ENCODE measurements at places on chromosomes 3 and 15. TPM values are rescaled to one million over a fixed set of nuclear protein-coding genes. Genes with fewer than 3 reads are reported as not detected.

OIP5 gene
- 0.58 TPM for total RNA-seq

DOCK3 gene
- under 0.01 TPM for total RNA-seq

EIF4E3 gene
- 2.2 TPM for total RNA-seq

PRR20G gene
- total RNA-seq = not detected

Data from pericardium fibroblast (primary cell).